Stimulated activated CD8-positive, alpha-beta memory T cell treated with anti-CD3 and anti-CD28 coated beads, Interleukin-4, amount 100 ng/mL, for 24 hours (primary cell): ENCODE measurements at places on chromosomes 16 and 17.
A peak's percentile ranks its signal among the peaks of the same experiment; 100 is the strongest.

- DNase-seq = no peak
Observed at GRCh38 chr17:66724581-66725341, 110.2 kb upstream of the CACNG5 start.

GRCh38 chr16:89013692-89014402 is 36.8 kb upstream of the CBFA2T3 start:
- no peak for DNase-seq

DNA sequence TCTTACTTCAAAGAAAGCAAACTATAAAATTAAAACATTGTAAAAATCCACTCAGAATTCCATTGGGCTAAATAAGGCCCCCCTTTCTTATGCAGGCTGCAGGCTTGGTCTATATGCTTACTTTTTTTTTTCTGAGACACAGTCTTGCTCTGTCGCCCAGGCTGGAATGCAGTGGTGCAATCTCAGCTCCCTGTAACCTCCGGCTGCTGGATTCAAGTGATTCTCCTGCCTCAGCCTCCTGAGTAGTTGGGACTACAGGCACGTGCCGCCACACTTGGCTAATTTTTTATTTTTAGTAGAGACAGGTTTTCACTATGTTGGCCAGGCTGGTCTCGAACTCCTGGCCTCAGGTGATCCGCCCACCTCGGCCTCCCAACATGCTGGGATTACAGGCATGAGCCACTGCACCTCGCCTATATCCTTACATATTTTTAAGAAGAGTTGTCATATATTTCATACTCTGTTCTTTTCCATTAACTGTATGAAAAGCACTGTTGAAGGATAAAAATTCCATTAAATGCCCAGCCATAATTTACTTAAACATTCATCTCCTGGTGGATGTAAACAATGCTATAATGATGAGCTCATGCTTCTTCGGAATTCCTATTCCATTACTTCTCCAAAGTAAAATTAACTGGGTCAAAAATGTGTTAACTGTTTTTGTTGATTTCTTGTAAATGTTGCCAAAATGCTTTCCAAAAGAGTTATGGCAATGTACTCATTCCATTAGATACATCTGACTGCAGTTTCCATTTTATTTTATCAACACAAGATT is 17.8 kb downstream of the SNN start:
- no peak for DNase-seq

GRCh38 chr16:21950782-21951521 is 2.2 kb upstream of the UQCRC2 start:
- no peak for DNase-seq

GRCh38 chr17:6456914-6457687 is 12.8 kb downstream of the PIMREG start:
- no peak for DNase-seq

DNA sequence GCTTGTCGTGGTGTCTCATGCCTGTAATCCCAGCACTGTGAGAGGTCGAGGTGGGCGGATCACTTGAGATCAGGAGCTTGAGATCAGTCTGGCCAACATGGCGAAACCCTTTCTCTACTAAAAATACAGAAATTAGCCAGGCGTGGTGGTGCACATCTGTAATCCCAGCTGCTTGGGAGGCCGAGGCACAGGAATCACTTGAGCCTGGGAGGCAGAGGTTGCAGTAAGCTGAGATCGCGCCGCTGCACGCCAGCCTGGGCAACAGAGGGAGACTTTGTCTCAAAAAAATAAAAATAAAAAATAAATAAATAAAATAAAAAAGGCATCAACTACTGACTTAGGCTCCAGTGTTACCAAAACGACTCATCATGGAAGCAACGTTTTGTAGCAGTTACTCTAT is 115.5 kb downstream of the PLCG2 start:
- DNase-seq = no peak

DNA sequence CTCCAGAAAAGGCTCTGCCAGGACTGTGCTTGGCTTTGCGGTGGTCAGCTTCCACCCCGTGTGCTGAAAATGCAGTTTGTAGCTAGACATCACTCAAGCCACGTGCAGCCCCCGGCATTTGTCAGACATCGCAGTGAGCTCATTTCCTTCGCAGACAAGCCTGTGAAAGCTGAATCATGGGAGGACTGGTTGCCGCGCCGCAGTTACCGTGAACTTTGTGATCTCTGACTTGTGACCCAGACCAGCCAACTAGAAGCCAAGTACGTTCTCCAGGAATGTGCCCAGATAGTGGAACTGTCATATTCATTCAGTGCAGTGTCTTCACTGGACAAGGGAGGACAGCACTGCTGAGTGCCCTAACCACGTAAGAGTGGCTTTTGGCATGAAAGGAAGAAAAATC is 58.1 kb downstream of the NDE1 start:
- DNase-seq = no peak

GRCh38 chr16:28257256-28257655 is 35.1 kb upstream of the SBK1 start:
- DNase-seq = no peak

- DNase-seq = no peak
Observed at GRCh38 chr17:37699285-37699973, 45.4 kb downstream of the HNF1B start.

DNA sequence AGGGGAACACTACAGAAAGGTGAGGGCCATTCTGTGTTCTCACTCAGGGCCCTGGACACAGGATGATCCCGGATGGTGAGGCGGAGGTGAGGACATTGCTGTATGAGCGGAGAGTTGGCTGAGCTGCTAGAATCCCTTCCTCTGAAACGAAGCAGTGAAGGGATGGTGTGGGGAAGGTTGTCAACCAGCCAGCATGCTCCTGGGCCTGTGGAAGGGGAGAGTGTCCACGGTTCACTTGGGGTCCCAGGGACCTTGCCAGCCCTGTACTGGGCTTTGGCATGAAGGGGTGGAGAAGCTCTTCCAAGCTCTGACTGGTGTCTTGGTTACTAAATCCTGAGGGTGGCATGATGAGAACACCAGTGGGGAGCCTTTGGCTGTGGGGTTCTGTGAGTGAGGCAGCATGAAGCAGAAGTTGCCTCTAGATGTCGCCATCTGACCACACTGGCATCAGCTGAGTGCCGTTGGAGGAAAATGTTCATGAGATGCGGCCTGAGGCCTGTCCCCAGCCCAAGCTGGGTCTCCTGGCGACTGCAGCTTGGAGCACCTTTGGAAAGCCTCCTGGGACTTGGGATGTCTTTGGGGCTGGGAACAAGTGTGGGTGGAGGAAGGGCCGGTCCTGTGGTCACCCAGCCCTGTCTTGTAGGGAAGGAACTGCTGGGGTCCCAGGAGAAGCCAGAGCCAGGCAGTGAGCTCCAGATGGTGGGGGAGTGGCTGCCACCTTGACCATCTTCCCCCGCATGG is 14.8 kb downstream of the PDP2 start:
- DNase-seq = no peak

DNA sequence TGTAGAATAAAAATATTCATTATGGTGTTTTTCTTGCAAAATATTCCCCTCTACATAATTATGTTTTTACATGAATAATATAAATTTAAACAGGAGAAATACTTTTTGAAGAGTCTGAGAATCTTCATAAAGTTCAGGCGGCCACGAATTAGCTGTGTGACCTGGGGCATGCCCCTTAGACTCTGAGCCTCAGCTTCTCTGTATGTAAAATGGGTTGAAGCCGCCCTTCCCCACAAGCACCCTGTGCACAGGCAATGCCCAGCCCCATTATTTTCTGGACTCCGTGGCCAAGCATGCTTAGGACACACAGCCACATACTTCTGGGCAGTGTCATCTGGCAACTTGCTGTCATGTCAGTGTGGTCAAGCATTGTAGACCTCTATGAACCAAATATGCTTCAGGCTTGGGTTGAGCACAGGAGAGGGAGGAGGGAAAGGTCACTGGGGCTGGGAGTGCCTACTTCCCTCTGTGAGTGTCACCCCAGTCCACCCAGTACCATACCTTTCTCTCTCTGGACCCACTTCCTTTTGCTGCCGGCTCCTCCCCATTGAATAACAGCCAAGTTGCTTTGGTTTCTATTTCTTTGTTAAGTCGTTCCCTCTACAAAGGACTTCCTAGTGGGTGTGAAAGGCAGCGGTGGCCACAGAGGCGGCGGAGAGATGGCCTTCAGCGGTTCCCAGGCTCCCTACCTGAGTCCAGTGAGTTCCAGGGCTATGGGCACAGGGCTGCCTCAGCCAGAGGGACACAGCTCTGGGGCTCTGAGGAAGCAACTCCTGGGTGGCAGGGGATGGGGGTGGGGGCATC is at the start of gene LGALS9:
TSS of gene LGALS9 (plus strand) at position 582 of the 804 bp plus-strand sequence. CDS start at position 660, 78 bp downstream.
- DNase-seq = no peak

GRCh38 chr16:13109171-13109570 is 207.8 kb downstream of the SHISA9 start:
- no peak for DNase-seq

GRCh38 chr16:87241137-87241771 is 75.9 kb downstream of the C16orf95 start:
- DNase-seq = no peak

DNA sequence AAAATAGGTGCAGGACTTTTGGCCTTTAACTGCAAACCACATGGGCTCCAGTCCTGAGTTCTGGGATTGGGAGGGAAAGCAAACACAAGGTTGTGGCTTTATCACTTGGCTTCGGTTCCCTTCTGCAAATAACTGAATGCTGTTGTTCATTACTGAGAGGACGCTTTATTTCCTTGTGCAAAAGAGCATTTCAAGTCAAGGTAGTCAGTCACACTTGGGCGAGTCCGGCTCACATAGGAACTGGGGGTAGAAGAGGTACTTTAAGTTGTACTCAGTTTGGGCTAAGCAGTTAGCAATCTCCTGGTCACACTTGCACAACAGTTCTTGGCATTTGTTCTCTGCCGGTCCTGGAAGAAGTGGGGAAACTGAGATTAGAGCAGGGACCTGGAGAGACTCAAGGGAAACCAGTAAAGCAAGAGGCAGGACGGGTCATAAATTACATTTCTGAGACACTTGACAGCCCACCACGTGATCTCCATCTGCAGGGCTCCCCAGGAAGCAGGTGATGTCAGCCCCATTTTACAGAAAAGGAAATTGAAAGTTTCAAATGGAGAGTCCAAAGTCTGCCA is 21.6 kb downstream of the PLA2G10 start:
- DNase-seq = no peak

DNA sequence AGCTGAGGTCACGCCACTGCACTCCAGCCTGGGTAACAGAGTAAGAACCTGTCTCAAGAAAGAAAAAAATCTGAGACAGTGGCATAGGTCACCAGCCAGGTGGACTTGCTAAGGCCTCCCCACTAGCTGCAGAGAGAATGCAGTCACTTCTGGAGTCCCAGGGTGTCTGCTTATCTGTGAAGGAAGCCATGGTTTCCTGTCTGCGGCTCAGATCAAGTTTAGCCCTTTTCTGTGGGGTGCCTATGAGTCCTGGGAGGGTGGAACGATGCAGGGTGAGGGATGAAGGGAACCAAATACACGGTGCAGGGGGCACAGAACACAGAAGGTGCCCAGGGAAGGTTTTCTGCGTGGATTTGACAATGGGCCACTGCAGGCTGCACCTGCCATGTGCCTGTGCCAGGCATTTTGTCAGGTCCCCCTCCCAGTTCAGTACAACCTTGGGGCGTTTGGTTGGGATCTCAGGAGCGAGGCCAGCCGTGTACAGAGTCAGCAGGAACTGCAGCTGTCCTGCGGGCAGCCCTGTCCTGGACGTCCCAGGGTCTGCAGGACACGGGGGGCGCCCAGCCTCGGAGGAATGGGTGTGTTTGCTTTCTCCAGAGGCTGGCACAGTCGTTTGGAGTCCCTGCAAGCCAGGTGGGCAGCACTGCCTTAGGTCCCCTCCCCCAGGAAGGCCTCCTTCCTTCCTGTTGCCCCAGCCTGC is 41.8 kb downstream of the RAB11FIP4 start:
- DNase-seq = no peak

GRCh38 chr16:67979955-67980678 is at the start of gene DPEP3:
DPEP3 (minus strand) TSS chr16:67980499; CDS start chr16:67980380, 119 bp downstream.
- DNase-seq = no peak

- no peak for DNase-seq
Observed at GRCh38 chr17:17043461-17044271, 1.4 kb downstream of the MPRIP start.

DNA sequence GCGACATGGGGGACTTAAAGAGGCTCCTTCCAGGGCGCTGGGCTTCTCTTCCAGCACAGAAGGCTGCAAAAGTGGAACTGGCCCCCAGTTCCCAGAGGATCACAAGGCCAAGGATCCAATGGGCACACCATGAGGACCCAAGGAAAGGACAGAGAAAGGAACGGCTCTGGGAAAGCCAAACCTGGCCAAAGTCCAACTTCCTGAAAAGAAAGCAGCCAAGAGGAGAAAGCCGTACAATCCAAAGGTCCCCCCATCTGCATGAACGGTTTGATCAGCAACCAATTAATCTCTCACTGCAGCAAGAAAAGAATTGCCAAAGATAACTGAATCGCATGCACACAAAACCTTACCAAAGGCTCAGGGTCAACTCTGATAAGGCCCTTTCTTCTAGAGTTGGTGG is 19.8 kb upstream of the ICAM2 start:
- no peak for DNase-seq

DNA sequence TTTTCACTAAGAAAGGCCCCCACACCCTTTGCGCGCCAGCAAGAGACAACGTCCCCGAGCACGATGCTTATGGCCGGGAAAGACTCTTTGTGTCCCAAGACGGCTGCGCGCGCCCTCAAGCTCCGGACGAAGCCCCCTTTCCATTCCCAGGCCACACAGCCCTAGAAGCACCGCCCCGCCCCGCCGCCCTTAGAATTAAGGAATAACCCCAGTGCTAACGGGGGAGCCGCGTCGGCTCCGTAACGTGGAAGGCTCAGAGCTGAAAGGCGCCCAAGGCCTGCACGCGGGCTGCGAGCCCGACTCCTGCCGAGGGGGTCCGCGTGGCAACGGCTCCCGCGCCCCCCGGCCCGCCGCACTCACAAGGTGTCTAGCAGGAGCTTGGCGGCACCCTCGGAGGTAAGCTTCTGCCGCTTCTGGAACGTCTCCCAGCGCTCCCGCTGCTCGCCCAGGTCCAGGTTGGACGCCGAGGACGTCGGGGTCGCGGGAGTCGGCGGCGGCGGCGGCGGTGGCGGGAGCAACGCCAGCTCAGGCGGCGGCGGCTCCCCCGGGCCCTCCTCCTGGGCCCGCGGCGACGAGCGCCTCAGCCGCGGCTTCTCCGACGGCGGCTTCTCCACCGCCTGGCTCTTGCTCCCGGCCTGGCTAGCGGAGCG is 477 bp downstream of the CENPV start:
- peak; percentile 26 for DNase-seq

- no peak for DNase-seq
Observed at GRCh38 chr16:20336955-20337354, 9.6 kb upstream of the GP2 start.

DNA sequence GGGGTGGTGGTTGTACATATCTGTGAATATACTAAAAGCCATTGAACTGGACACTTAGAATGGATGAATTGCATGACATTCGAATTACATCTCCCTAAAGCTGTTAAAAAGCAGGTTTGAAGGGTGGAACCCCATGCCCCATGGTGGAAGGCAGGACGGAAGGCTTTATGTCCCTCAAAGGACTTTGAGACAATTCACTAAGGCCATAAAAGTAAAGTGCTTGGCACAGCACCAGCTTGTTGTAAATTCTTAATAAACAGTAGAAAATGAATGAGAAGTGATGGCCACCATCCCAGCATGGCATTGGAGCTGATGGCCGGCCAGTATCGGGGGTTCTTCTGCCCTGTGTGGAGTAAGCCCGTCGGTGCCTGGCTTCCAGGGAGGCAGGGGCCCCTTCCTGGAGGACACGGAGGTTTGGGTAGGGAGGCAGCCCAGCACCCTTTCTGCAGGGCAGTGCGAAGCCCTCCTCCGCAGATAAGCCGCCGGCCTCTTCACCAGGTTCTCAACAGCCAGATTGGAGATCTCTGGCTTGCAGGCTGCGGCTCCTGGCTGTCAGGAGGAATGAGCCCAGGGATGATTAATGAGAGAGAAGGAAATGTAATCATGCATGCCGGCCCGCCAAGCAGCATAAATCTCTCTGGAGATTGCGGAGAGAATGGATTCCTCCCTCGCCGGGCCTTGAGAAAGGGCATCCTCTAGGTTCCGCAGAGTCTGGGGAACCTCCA is 346.9 kb downstream of the FOXL1 start:
- no peak for DNase-seq

- no peak for DNase-seq
Observed at GRCh38 chr16:19601083-19601976, 45.8 kb downstream of the VPS35L start.
